Suppressor macrophage (primary cell): ENCODE measurements at places on chromosomes 11 and 22.
A peak's percentile ranks its signal among the peaks of the same experiment; 100 is the strongest.

- no peak for DNase-seq
Observed at GRCh38 chr22:49137206-49137840, 690.4 kb downstream of the BRD1 start.

GRCh38 chr11:46684367-46684766 lies 16.1 kb downstream of the ARHGAP1 start:
- peak; percentile 47 for DNase-seq

DNA sequence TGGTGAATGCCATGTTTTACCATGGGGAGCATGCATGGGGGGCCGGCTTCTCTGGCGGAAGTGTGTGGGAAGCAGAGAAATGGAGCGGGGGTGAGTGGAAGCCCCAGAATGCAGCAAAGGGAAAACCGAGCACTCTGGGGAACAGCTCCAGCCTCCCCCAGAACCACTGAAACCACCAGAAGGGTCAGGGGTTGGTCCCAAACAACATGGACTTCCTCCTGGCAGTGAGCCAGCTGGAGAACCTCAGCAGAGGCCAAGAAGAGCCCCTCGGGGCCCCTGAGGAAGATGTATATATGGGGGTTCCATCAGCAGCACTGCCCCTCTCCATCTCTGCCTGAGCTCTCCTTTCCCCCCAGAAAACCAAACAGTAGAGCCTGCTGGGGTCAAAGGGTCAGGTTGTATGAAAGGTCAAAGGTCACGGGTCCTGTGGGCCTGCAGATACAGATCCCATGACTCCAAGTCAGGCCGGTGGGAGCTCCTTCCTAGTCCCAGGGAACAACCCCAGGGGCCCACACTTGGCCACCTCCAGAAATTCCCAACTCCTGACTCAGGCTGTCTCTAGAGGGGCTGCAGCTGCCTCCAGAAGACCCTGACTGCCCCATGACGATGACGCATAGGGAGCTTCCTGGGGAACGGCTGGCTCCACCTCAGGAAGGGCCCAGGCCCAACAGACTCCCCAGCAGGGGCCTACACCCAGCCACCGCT lies 48.5 kb upstream of the TIMP3 start:
- DNase-seq: peak; percentile 72

DNA sequence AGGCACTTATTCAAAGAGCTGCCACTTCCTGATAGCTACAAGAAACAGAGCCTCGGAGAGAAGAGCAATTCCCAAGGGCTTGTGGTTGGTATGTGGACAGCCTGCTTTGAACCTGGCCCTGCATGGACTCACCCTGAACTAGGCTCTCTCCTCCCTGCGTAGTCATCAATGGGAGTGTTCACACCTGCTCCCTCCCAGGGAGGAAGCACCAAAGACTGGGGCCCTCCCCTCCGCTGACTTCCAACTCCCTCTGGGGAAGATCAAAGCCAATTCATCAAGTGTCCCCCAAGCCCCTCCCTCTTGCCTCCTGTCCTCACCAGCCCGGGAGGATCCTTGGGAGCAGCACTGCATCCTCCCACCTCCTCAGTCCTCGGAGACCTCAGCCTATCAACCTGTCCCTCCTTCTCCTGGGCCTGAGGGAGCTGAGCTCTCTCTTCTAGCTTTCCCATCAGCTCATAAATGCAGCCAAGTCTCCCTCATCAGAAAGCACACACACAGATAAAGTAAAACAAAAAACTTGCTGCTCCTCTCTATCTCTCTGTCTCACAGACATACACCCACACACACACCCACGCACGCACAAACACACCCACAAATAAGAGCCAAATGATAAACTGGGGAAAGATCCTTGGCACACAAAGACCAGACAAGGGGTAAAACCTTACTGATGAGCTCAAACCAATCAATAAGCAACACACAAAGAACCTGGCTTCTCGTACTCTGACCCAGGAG lies 3.3 kb downstream of the A4GALT start:
- DNase-seq: no peak

- DNase-seq: no peak
Observed at GRCh38 chr11:96213500-96213899, 129.5 kb downstream of the MAML2 start.

- no peak for DNase-seq
Observed at GRCh38 chr11:12546660-12547059, 127.6 kb upstream of the TEAD1 start.

- no peak for DNase-seq
Observed at GRCh38 chr11:111358038-111359001, 20.8 kb downstream of the POU2AF1 start.
